ENCODE measurements at places on chromosomes 16 and 17.

DNA sequence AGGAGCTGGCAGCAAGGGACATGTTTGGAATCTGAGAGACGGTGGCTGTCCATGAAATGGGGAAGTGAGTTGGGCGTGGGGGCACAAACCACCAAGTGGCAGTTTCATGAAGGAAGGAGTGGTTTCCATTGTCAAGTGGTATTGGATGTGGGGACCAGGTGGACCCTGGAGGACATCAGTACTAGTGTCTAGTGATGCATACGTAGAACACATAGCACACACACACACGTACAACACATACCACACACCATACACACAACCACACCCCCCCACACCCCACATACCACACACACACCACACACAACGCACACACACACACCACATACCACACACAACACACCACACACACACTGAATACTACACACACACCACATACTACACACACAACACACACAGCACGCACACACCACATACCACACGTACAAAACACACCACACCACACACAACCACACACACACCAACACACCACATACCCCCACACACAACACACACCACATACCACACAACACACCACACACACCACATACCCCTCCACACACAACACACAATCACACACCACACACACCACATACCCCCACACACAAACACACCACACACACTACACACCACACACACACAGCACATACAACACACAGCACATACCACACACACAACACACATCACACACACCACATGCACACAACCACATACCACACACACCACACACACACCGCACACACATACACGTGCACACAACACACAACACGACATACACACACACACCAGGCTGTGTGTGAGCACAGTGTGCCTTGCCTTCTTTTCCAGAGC, 41.1 kb upstream of the GSE1 start:
- no peak for DNase-seq

GRCh38 chr17:18959071-18959844, 7.3 kb downstream of the SLC5A10 start:
- DNase-seq, result no peak

DNA sequence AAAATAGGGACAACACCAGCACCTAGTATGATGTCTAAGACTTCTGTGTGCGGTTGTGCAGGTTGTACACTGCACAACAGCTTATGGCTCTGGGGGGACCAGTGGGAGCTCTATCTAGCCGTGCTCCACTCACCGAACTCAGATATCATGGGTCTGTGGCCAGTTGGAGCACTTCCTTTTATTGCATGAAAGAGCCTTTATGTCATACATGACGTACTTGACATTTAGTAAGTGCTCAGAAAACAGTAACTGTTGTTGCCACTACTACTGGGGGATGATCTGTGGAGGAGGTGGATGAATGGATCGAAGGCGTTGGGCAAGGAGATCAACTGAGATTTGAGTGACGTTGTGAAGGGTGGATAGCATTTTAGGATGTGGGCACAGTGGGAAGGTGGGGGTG, 368.8 kb downstream of the SNX29 start:
- no peak for DNase-seq

- no peak for DNase-seq
These were observed 18.8 kb downstream of the SCGB1C2 start for GRCh38 chr17:156094-156621.

GRCh38 chr17:78793415-78793814, 11.3 kb upstream of the CYTH1 start:
- DNase-seq, result no peak

DNA sequence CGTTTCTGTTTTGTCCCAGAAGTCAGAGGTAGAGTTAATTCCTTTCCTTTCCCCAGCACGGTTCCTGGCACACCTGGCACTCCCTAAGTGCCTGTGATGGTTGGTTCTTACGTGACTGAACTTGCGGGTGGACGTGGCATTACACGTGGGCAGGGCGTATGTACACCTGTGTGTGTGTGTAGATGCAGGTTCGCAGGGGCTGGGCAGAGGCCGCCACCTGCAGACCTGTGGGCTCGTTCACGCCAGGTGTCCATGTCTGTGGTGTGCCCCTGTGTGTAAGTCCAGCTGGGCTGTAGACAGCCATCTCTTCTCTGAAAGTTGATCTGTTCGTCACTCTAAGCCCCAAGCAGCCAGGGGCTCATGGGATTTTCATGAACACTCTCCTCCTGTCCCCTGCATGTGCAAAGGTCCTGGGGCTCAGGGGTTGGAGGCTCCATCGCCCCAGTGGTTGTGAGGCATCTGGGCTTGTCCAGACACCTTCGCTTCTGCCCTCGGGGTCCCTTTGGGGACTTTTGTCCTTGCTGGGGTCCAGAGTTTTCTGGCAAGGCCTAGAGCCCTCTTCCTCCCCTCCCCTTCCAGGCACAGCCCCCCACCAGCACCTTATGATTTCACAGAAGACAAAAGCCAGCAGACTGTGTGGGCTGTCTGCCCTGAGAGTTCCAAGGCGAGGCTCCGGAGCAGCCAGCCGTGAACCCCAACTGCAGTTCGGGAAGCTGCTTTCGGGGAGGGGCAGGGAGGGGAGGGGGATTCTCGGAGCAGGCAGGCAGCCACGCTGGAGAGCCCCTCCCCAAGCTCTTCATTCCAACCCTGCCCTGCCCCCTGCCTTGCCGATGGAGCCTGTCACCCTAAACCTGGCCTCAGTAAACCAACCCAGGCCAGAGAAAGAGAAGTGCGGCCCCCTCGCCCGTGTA, 5.4 kb upstream of the FSCN2 start:
- DNase-seq, result peak; percentile 83

- DNase-seq, result no peak
These were observed 254.6 kb downstream of the HS3ST3A1 start for GRCh38 chr17:13346996-13347762.

- no peak for DNase-seq
These were observed 18.9 kb upstream of the MYH10 start for GRCh38 chr17:8649157-8650118.

All from SK-N-DZ (cell line).